Suppressor macrophage (primary cell): ENCODE measurements at places on chromosomes 12 and 14.

GRCh38 chr12:55926738-55927587 is 731 bp downstream of the PYM1 start:
- peak; percentile 88 for DNase-seq

GRCh38 chr12:100127766-100128511 is 14.7 kb downstream of the BLTP3B start:
- peak; percentile 79 for DNase-seq

DNA sequence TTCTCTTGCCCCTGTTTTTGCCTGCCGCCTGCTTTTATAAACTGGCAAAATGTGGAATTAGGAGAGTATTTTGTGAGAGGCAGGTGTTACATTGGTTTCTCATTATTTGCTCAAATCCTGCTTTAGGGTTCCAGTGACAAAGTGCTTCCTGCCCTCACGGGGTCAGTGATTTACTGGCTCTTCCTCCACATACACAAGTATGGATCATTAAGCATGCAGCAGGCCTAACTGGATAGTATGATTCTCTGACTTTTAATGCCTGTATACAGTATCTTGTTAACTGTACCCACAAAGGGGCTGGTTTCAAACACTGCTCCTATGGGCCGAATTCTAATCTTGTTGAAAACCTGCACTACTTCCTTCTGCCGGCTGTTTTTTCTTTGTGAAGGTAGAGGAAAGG is 63.2 kb downstream of the PTCSC3 start:
- DNase-seq = no peak

GRCh38 chr12:30970559-30971197 is 44.1 kb downstream of the TSPAN11 start:
- no peak for DNase-seq

DNA sequence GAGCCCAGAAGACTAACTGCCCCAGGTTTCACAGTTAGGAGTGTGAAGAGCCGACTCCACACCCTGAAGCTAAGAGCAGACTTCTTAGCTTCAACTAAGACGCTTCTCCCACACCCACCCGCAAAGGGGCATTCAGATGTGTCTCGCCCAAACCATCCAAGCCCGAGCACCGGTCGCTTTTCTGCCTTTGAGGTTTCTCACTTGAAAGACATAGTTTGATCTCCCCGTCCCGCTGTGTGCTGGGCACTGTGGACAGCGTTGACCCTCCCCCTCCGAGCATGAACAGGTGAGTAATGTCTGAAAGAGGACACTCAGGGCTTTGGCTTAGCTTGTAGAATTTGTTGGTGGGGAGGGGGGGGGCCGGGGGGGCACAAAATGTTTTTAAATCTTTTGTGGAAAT is 123.8 kb downstream of the TMEM132D start:
- no peak for DNase-seq

GRCh38 chr12:67650388-67651131 is 2.0 kb downstream of the DYRK2 start:
- no peak for DNase-seq

GRCh38 chr12:135138-135537 is 68.6 kb downstream of the IQSEC3 start:
- no peak for DNase-seq

DNA sequence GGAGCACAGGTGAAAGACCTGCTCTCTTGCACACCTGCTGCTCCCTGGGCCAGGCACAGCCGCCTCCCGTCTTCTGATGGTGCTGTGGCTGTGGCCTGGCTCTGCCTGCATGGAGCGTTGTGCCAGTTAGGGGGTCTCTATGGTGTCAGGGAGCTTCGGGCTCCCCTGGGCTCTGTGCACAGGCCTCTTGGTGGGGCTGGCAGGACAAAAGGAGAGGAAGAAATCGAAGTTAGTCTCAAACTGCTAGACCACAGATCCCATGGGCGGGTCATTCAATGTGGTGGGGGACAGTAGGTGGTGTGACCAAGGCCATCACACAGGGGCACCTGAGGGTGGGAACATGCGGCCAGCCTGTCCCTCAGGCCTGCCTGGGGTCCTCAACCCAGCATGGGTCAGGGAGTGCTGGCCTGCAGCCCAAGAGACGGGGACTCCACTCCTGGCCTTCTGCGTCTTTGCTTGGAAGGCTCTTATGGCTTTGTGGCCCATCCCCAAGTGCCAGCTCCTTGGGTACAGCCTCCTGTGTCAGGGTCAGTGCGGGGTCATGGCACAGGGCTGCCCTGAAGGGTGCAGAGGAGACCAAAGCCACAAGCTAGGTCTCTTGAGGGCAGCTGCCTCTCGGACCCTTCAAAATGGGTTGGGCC is 84.1 kb downstream of the KIF26A start:
- no peak for DNase-seq

- DNase-seq = no peak
Measured at GRCh38 chr14:47438650-47439140, 236.7 kb downstream of the MDGA2 start.

DNA sequence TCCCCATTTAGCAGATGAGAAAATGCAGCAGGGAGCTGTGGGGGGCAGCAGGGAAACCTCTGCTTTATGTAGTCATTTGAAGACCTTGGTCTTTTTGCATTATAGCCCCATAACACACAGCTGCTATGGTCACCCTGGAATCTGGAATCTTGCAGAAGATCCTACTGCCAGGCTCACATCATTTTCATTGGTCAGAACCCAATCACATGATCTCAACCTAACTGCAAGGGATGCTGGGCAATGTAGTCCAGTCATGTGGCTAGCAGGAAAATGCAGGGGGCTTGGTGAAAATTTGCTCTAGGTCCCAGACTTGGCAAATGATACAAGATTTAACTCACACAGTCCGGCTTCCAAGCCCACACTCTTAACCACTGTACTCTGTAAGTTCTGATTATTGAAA is 1028.7 kb downstream of the AACS start:
- DNase-seq = no peak

DNA sequence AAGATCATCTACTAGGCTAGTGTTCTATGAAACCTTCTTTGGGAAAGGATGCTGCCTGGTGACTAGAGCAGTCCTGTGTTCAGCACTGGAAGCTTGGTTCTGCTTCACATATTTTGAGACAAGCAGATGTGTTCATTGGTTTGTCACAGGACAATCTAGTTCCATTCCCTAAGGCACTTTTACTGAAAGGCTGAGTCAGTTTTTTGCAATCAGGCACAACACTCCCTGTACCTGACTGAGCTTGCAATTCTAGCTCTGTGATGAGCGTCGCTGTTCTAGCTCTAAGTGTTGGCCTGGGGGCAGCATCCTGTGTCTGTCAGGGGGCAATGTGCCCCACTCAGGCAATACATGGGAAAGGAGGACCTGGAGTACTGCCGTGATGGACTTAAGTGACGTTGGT is 144.4 kb downstream of the CAND1 start:
- DNase-seq = no peak

DNA sequence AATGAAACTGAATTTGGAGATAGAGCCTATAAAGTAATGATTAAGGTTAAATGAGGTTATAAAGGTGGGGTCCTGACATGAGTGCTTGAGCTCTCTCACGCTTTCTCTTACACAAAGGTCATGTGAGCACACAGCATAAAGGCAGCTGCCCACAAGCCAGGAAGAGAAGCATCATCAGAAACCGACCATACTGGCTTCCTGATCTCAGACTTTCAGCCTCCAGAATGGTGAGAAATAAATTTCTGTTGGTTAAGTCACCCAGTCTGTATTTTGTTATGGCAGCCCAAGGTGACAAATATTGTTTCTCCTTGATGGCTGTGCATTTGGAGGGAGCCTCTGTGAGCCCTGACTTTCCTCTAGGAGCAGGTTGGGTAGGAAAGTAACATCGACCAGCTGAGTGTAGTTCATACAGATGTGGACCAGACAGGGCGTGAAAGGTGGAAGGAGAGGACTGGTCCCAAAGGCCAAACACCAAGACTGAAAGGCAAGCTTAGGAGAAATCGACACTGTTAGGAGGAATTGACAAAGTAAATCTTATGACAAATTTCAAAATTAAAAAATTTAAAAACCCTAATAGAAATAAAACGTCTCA is 97.6 kb upstream of the SLC38A2 start:
- peak; percentile 78 for DNase-seq

DNA sequence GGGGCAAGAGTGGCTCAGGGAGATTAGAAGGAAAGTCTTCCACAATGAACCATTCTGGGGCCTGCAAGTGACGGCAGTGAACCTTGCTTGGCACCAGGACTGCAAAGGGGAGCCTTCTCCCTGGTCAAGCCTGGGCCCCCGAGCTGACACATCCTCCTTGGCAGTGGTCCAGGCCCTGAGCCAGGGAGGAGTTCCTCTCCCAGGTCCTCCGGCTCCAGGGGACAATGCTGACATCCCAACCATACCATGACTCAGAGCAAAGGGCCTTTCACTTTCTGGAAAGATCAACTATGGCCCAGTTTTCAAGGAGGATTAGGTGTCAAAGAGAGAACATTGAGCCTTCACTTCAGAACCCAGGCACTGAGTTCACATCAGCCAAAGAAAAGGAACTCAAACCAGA is 756.5 kb upstream of the TBX3 start:
- no peak for DNase-seq

GRCh38 chr14:92247947-92248346 is 75.0 kb upstream of the SLC24A4 start:
- DNase-seq = no peak

DNA sequence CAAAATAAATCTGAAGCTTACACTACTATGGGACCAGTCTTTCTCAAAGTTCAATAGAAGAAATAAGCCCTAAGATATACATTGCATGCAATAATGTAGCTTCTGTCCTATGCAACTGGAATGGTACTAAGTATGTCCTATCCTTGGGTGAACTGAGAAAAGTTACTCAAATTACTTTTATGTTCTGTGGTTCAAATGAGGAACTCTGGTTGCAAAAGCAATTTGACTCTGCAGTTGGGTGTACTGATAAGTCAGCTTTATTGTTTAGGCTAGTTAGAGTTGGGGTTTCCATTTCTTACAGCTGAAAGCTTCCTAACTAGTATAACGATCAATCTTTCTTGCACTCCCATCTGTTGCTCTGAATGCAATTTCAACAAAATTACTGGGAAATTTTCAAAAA is 29.2 kb downstream of the GPR135 start:
- peak; percentile 43 for DNase-seq

- DNase-seq = no peak
Measured at GRCh38 chr14:41666301-41666700, 59.6 kb downstream of the LRFN5 start.

- DNase-seq = no peak
Measured at GRCh38 chr12:68163560-68164081, 4.1 kb upstream of the IFNG start.

DNA sequence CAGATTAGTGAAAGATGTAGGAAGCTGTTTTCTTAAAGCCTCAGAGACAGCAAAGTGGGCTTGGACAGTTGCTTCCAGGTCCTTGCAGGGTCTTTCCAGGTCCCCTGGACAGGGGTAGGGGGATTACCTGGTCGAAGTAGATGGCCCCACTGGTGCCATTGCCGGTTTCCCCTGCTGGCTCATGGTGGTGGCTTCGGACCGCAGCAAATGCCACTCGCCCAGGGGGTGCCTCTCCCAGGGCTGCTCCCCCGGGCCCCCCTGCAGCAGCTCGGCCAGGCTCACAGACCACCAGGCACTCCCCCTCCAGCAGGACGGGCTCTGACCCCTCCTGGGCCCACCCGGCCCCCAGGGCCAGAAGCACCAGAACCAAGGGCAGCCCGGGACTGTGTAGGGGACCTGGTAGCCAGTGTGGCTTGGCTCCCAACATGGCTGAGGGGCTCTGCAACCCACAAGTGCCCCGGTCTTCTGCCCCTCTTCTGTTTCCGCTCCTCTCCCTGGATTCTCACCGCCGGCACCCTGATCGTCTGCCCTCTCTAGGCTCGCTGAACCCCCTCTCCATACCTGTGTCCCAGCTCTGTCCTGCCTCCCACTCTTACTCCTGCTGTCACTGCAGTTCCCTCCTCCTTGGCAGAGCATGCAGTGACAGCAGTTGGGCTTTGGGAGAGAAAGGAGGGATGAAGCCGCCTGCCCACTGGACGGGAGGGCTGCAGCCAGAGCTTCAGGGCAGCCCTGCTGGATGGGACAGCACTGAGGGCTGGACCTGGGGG is 657 bp downstream of the CBLN3 start:
- no peak for DNase-seq

GRCh38 chr12:133130808-133131128 is 341 bp downstream of the ZNF10 start:
- DNase-seq = no peak

DNA sequence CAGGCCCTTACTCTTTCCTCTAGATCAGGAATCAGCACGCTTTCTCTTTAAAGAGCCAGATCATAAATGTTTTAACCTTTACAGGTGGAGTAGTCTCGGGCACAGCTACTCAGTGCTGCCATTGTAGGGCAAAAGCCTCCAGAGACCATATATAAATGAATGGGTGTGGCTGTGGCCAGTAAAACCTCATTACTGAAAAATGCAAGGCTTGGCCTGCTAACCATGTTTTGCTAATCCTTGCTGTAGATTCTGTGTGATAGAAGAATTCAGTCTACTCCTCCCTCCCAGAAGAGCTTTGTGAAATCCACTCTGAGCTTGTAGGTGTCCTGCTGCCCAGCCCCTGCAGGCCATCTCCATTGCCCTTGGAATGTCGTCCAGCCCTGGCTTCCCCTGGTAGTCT is 58.1 kb downstream of the HSP90AA1 start:
- DNase-seq = no peak

GRCh38 chr14:22814941-22815713 is at the start of gene SLC7A7:
Gene SLC7A7 (minus strand): TSS chr14:22815435. CDS start chr14:22813398, 2,037 bp downstream.
- DNase-seq = peak; percentile 73

- DNase-seq = no peak
Measured at GRCh38 chr12:33472299-33472698, 32.7 kb upstream of the SYT10 start.

DNA sequence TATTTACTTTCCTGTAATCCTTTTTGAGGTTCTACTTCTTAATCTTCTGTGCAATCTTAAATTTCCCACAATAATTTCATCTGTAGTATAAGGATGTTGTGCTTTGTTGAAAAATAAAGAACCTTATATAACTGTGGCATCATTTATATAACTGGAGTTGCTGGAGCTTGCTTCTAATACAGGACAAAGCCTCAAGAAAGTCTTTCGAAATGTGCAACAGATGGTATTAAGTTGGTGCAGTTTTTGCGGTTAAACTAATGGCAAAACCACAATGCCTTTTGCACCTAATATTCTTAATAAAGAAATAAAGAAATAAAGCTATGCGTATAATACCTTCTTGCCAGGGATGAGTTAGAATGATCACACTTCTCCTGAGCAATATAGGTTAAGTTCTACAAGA is 180.0 kb downstream of the KITLG start:
- no peak for DNase-seq

DNA sequence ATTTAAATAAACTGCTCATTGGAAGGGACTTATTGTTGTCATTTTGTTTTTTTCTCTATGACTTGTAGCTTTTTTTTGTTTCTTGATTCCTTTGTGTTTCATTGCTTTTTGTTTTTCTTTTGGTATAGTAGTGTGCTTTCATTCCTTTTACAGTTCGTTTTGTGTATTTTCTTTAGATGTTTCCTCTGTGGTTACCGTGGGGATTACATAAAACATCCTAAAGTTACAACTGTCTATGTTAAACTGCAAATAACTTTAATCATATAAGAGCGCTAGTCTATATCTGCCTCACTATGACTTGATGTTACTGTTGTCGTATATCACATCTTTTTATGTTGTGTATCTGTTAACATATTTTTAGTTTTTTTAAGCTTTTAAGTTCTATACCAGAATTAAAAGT is 86.9 kb downstream of the ATF7IP start:
- no peak for DNase-seq

- DNase-seq = no peak
Measured at GRCh38 chr12:15146585-15146984, 74.6 kb downstream of the RERG start.

GRCh38 chr12:113162102-113163029 is 12.8 kb downstream of the CFAP73 start:
- no peak for DNase-seq

GRCh38 chr12:93363841-93364297 is 13.9 kb upstream of the NUDT4 start:
- peak; percentile 55 for DNase-seq

- no peak for DNase-seq
Measured at GRCh38 chr12:89706551-89706950, 2.1 kb downstream of the ATP2B1 start.
